ENCODE measurements at places on chromosomes 7 and 10.

GRCh38 chr10:44316187-44316921 lies 68.5 kb downstream of the CXCL12 start:
- peak; percentile 48 for DNase-seq

GRCh38 chr10:120559800-120560199 lies 102.8 kb downstream of the PLPP4 start:
- DNase-seq, result no peak

DNA sequence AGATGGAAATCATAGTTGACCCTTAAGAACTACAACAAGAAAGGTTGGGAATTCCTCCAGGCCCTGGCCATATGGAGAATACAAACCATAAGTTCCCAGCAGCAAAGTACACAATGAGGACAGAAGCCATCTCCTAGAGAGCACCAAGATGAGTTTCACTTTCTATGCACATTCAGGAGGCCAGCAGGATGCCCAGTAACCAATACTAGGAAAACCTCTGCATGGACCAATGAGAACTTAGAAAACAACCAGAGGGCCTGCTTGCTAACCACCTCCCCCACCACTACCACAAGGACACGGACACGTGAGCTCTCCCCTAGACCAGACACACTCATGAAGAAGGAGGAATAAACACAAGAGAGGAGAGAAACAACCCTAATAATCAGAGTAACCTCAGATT lies 56.3 kb downstream of the IFIT5 start:
- DNase-seq, result no peak

- DNase-seq, result no peak
Measured at GRCh38 chr10:68574051-68574450, 13.9 kb downstream of the TET1 start.

DNA sequence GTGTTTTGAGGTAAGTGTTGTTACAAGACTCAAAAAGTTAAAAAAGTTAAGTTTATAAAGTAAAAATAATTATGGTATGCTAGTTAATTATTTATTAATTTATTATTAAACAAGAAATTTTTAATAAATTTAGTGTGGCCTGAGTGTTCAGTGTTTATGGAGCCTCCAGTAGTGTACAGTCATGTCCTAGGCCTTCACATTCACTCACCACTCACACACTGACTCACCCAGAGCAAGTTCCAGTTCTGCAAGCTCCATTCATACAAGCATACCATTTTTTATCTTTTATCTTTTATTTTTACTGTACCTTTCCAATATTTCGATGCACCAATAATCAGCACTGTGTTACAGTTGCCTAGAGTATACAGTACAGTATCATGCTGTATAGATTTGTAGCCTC lies 381.2 kb upstream of the MGMT start:
- no peak for DNase-seq

GRCh38 chr10:112678987-112679386 lies 232.0 kb downstream of the VTI1A start:
- no peak for DNase-seq

- DNase-seq, result no peak
Measured at GRCh38 chr10:131160219-131160875, 151.2 kb downstream of the TCERG1L start.

DNA sequence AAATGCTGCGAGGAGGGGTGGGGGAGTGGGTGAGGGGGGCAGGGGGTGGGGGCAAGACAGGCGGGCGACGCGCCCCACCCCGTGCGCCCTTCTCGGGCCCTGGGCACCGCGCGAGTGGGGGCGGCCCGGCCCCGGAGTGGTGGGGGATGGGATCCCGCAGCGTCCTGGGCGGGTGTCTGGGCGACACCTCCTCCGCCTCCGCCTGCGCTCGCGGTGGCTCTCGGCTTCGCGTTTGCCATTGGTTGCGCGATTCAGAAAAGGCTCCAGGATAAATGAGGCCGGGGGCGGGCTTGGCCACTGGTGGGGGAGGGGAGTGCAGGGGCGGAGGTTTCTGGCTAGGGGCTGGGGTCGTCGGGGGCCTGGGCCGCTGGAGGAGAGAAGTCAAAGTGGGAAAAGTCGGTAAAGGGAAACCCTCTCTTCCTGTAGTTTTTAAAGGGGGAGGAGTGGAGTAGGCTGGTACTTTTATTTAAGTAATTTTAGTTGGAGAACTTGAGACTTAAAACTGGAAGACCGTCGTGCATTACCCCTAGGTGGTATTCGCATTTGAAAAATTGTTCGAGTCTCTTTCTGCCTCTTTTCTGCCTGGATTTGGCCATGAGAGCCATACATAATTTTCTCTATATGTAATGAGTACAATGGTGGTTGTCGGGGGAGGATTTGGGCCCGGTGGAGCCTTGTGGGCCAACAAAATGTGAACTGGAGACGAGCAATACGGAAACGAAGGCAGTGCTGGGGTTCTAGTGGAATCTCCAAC lies 992 bp upstream of the IGF2BP3 start:
- DNase-seq, result peak; percentile 58

- no peak for DNase-seq
Measured at GRCh38 chr7:137578541-137578940, 235.0 kb upstream of the PTN start.

DNA sequence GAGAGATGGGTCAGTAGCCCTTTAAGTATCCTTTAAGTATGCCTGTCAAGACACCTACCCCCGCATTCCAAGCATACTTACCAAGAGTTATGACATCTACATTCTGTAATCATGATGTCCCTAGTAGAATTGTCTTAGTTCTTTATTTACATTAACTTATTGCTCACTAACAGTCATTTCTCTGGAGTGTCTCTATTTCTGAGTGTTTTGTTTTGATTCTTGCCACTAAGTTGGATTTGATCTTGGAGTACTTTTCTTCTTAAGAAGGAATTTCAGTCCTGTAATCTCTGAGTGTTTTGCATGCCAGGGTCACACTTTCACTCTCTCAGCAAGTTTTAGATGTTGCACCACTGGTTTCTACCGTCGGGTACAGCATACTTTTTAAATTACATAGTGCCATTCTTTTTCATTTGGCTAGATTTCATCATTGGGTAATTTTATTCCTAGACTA lies 1053.9 kb downstream of the KCNMA1 start:
- no peak for DNase-seq

Measured in activated T-cell treated with anti-CD3 and anti-CD28 coated beads, Interleukin-2, amount 50 U/mL, for 72 hours (primary cell).